ENCODE measurements at places on chromosomes 3 and 15. TPM values are rescaled to one million over a fixed set of nuclear protein-coding genes. Genes with fewer than 3 reads are reported as not detected.

SLC38A3 gene
- 0.36 TPM for total RNA-seq

FBXO22 gene
- 43.3 TPM for total RNA-seq

ACKR4 gene
- total RNA-seq = 0.18 TPM

ANO10 gene
- total RNA-seq = 41.6 TPM

A4GNT gene
- total RNA-seq = not detected

ZNF106 gene
- total RNA-seq = 107 TPM

SLMAP gene
- 26.5 TPM for total RNA-seq

TRH gene
- not detected for total RNA-seq

CD200 gene
- total RNA-seq = 1.1 TPM

SCAP gene
- total RNA-seq = 30.8 TPM

RBPMS2 gene
- total RNA-seq = not detected

GOLGA8T gene
- total RNA-seq = not detected

ARPP21 gene
- total RNA-seq = not detected

RSL24D1 gene
- 89.2 TPM for total RNA-seq

FGD5 gene
- total RNA-seq = not detected

CGNL1 gene
- total RNA-seq = under 0.01 TPM

SCG3 gene
- not detected for total RNA-seq

SOX14 gene
- not detected for total RNA-seq

CDCP1 gene
- total RNA-seq = 2.5 TPM

SENP8 gene
- total RNA-seq = 3.1 TPM

IL16 gene
- total RNA-seq = 0.18 TPM

HCLS1 gene
- 0.56 TPM for total RNA-seq

ITGA11 gene
- 2.5 TPM for total RNA-seq

MORC1 gene
- total RNA-seq = not detected

CMTM8 gene
- total RNA-seq = not detected

CNOT10 gene
- total RNA-seq = 19.4 TPM

NOX5 gene
- total RNA-seq = not detected

ERC2 gene
- total RNA-seq = 0.18 TPM

COL6A5 gene
- not detected for total RNA-seq

RSRC1 gene
- 41.8 TPM for total RNA-seq

STRA6 gene
- total RNA-seq = not detected

CHL1 gene
- total RNA-seq = 1.6 TPM

GPR62 gene
- total RNA-seq = not detected

GRAMD2A gene
- total RNA-seq = under 0.01 TPM

CHRFAM7A gene
- total RNA-seq = not detected

RPL32 gene
- 644 TPM for total RNA-seq

FBLN2 gene
- 10.8 TPM for total RNA-seq

PATL2 gene
- not detected for total RNA-seq

CAPN3 gene
- under 0.01 TPM for total RNA-seq

GHRL gene
- total RNA-seq = not detected

GPX1 gene
- total RNA-seq = 126 TPM

SEC61A1 gene
- 478 TPM for total RNA-seq

FEZF2 gene
- not detected for total RNA-seq

PLSCR5 gene
- total RNA-seq = not detected

FRMD5 gene
- 5.4 TPM for total RNA-seq

PRR23C gene
- total RNA-seq = not detected

SUCLG2 gene
- total RNA-seq = 34.6 TPM

IFT57 gene
- 46.9 TPM for total RNA-seq

ISLR2 gene
- total RNA-seq = not detected

KCNMB2 gene
- total RNA-seq = not detected

KNG1 gene
- total RNA-seq = not detected

OXSM gene
- 10.6 TPM for total RNA-seq

SORD gene
- 34.2 TPM for total RNA-seq

Data from IMR-90 (cell line).